Activated CD8-positive, alpha-beta T cell treated with anti-CD3 and anti-CD28 coated beads, Interleukin-2, amount 10 ng/mL, durations not matched to agents 7 days and 5 days (primary cell): ENCODE measurements at places on chromosomes 4 and X. TPM values are rescaled to one million over a fixed set of nuclear protein-coding genes. Genes with fewer than 3 reads are reported as not detected.

CCKAR gene
- not detected for total RNA-seq

RAB28 gene
- 16.1 TPM for total RNA-seq

SPIN4 gene
- total RNA-seq, result 13.4 TPM

WNK3 gene
- 0.03 TPM for total RNA-seq

MAGEC1 gene
- not detected for total RNA-seq

KLHL13 gene
- total RNA-seq, result not detected

PCYT1B gene
- not detected for total RNA-seq

TLR2 gene
- 1.6 TPM for total RNA-seq

VSIG1 gene
- total RNA-seq, result 0.53 TPM

XK gene
- total RNA-seq, result not detected

PLS3 gene
- 0.37 TPM for total RNA-seq

GPR143 gene
- not detected for total RNA-seq

CLTRN gene
- total RNA-seq, result not detected

SPANXB1 gene
- total RNA-seq, result not detected

NAP1L3 gene
- 0.66 TPM for total RNA-seq

RTL5 gene
- 0.05 TPM for total RNA-seq

CHRDL1 gene
- total RNA-seq, result not detected

SPANXA1 gene
- not detected for total RNA-seq

AFM gene
- not detected for total RNA-seq

NLRP2B gene
- not detected for total RNA-seq

PRSS12 gene
- total RNA-seq, result not detected
